ENCODE measurements at places on chromosomes 12 and 14. TPM values are rescaled to one million over a fixed set of nuclear protein-coding genes. Genes with fewer than 3 reads are reported as not detected.

KITLG gene
- 3.3 TPM for polyA plus RNA-seq

NPFF gene
- polyA plus RNA-seq = not detected

CRIP2 gene
- polyA plus RNA-seq = 1,790 TPM

MGAT4C gene
- polyA plus RNA-seq = 1.2 TPM

OTUB2 gene
- 0.18 TPM for polyA plus RNA-seq

ACSM4 gene
- polyA plus RNA-seq = not detected

KCNH3 gene
- 1.6 TPM for polyA plus RNA-seq

GNG2 gene
- polyA plus RNA-seq = 6.7 TPM

OTOGL gene
- polyA plus RNA-seq = 8.1 TPM

KIF21A gene
- 26.1 TPM for polyA plus RNA-seq

EML1 gene
- 11.2 TPM for polyA plus RNA-seq

TAS2R14 gene
- polyA plus RNA-seq = 1.1 TPM

APEX1 gene
- 75.8 TPM for polyA plus RNA-seq

CRY1 gene
- 6.9 TPM for polyA plus RNA-seq

CPM gene
- polyA plus RNA-seq = 5.8 TPM

RND1 gene
- 2.6 TPM for polyA plus RNA-seq

TRHDE gene
- polyA plus RNA-seq = 0.57 TPM

TBC1D30 gene
- polyA plus RNA-seq = 0.57 TPM
